OCI-M1 (cell line): ENCODE measurements at places on chromosomes 3 and 15.
A peak's percentile ranks its signal among the peaks of the same experiment; 100 is the strongest.

DNA sequence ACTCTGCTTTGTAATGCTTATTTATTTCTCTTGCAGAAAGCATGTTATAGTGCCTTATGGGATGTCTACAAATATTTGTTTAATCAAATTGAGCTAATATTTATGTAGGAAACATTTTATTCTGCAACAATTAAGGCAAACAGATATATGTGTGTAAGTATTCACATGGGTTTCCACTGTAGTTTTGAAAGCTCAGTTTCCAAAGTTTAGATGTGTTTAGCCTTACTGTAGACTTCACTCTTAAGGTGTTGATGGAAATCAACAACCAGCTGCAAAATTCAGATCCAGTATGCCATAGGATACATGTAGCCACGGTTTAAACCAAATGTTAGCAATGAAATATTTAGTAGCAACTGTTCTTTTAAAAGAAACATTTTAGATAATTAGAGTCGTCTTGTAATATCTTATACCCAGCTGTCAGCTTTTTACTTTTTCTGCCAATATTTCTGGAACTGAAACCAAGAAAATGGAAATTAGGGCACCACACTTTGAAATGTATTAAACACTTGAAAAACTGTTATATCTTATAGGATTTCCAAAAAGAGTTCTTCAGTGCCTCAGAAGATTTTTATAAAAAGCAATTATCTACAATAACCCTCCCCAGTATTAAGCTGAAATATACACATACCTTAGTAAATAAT, 18.5 kb downstream of the PIK3CA start:
- no peak for DNase-seq

DNA sequence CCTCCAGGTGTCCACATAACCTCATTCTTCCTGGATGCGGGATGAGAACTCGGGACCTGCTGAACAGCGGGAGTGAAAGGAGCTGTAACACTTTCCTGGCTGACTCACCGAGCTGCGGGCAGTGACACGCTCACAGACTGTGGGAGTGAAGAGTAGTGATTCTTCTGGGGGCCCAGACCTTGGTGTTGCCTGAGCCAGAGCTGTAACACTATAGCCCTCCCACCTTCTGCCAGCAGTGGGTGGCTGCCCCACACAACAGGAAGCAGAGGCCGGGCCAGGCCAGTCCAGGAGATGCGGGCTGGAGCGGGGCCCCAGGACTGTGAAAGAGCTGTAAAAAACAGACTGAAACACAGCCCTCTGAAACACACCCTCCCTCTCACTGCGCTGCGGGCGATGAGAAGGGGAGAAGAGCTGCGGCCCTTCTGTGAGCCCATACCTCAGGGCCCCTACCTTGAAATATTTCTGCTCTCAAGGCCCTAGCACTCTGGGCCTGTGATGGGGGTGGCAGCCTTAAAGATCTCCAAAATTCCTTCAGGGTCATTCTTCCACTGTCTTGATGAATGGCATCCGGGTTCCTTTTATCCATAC, 464.0 kb upstream of the CCDC54 start:
- DNase-seq, result no peak

DNA sequence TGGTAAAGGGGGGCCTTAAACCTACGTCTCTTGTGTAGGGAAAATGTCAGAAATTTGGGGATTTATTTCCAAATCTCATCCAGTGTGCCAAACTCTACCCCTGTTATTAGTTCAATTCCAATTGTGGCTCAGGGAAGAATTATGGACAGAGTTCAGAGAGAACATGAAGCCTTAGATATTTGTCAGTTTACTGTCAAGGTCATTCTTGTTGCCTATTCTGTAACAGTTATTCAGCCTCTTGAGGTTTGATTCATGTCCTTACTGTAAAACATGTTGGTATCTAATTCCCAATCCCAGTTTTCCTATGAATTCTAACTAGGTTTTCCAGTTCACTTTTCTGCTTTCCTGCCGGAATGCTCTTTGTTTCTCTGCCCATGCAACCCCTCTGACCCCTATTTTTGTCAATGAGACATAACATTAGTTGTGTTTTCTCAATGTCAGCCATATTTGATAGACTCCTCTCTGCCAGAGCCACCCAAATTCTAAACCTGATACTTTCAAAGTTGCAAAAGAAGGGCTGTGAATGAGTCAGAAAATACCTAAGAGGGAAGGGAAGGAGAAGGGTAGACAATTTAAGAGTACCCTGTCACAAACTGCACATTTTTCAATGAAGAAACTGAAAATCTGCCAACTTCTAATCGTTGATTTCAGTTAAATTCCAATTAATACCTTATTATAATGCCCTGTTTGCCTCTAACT, 52.4 kb downstream of the ATOSA start:
- DNase-seq, result no peak

DNA sequence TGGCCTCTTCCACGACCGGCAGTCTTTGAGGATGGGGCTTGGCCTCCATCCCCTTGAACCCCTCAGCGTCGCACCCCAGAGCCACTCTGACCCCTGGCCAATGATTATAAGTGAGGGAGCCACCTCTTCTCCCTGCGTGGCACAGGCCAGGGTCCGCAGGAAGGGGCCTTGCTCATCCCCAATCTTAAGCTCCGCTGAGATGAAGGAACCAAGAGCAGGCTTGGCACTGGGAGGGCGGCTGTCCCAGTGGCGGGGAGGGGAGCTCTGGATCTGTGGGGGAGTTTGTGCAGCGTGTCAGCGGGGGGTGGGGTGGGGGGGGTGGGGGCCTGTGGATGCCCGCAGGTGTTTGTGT, 13.8 kb upstream of the ADPGK start:
- DNase-seq, result no peak

- DNase-seq, result peak; percentile 27
Measured at GRCh38 chr3:142808103-142808917, 80.6 kb downstream of the PCOLCE2 start.

DNA sequence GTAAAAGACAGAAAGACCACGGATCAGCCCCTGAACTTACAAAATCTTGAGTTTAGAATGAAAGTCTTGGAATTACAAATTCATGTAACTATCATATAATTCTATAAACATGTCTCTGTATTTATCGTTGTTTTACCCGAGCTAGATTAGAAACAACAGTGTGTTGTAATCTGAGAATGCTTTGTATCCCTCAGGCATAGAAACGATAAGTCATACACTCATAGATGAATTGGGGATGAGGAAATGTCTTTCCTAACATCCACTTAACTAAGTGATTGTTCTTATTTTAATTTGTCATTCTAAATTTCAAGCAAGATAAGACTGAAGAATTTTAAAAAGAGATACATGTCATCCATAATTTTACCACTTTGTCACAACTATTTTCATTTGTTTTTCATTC, 165.3 kb downstream of the RYR3 start:
- DNase-seq, result no peak

DNA sequence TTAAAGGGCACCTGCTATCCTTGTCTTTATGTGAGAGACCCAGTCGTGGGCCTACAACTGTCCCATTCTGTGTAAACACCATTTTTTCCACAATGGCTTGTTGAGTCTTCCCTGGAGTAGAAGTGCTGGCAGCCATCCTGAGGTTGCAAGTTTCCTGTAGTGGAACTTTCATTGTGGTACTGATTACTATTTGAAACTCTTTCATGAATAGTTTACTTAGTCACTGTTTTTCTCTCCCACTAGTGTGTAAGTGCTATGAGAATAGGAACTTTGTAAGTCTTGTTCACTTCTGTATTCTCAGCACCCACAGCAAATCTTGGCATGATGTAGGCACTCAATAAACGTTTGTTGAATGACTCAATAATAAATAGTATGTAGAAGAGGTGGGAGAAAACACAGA, 48.6 kb downstream of the RARB start:
- DNase-seq, result no peak

- DNase-seq, result no peak
Measured at GRCh38 chr3:145224886-145225285, 936.1 kb downstream of the PLOD2 start.

DNA sequence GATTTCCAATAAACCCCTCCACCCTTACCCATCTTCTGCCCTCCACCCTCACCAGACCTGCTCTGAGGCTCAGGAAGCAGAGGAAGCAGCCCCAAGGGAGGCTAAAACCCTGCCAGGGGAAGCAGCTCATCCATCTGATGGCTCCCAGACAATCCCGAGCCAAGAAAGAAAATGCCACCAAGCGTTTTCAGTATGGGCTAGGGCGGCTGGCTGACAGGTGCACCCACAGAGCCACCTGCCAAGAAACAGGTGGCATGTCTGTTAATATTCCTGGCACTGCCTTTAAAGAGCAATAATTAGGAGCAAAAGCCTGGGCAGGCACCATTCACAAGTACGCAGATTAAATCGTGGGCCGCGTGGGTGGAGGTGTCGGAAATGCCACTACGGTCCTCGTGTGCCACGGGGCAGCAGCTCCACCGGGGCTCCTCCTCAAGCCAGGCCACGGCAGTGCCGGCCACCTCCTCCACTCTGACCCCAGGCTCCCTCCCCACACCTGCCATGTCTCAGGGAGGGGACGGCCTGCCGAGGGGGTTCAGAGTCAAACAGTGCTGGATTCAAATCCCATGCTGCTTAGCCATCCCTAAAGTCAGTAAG, 23.9 kb upstream of the GRIP2 start:
- DNase-seq, result no peak

GRCh38 chr15:42042602-42043400, 22.0 kb upstream of the PLA2G4E start:
- DNase-seq, result no peak

DNA sequence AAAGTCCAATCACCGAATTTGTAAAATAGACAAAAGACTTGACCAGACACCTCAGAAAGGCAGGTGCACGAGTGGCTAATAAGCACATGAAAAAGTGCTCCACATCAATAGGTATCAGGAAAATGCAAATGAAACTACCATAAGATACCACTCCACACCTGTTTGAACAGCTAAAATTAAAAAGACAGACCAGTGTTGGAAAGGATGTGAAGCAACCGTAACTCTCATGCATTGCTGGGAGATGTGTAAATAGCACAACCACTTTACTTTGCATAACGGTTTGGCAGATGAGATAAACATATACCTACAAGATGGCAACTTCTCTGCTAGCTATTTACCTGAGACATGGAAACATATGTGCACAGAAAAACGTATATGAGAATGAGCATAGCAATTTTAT, 56.9 kb downstream of the CADPS start:
- DNase-seq, result no peak

GRCh38 chr3:148646126-148646665, 51.5 kb upstream of the AGTR1 start:
- DNase-seq, result no peak

GRCh38 chr15:68091743-68092142, 37.6 kb downstream of the PIAS1 start:
- no peak for DNase-seq

- no peak for DNase-seq
Measured at GRCh38 chr3:119295816-119296726, 1.9 kb downstream of the ARHGAP31 start.

- DNase-seq, result no peak
Measured at GRCh38 chr15:86653344-86654197, 573.9 kb downstream of the AGBL1 start.

- DNase-seq, result no peak
Measured at GRCh38 chr15:94002041-94002440, 229.3 kb upstream of the MCTP2 start.

DNA sequence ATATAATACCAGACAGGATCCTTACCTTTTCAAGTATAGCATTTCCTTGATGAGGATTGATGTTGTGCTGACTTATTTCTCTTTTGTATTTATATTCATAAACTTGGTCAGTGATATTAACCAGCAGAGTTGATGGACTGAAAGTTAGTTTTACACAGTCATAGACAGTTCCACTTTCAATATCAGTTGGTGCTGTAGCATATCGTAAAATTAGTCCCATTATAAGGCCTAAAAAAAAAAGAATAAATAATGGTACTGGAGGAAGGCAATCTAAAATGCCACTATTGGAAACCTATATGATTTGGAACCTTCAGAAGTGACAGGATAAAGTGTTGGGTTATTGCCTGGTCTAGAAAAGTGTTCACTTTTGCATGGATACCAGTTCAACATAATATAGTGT, 16.3 kb downstream of the SLC9A9 start:
- no peak for DNase-seq

DNA sequence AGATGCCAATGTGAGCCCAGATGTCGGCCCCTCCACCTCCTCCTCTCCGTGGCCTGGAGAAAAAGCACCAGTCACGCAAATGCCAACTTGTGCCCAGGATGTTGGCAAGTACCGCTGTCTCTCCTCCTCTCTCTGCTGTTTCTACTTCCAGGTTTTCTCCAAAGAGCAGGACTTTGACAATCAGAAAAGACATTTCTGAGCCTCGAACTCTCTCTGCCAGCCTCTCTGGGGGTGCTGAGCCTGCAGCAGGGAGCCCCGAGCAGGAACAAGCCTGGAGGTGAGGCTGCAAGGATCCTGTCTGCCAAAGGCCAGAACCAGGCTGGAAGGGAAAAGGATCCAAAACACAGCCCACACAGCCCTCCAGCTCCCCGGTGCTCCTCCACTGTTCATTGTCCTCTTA, 89.7 kb downstream of the SEC22A start:
- DNase-seq, result no peak

DNA sequence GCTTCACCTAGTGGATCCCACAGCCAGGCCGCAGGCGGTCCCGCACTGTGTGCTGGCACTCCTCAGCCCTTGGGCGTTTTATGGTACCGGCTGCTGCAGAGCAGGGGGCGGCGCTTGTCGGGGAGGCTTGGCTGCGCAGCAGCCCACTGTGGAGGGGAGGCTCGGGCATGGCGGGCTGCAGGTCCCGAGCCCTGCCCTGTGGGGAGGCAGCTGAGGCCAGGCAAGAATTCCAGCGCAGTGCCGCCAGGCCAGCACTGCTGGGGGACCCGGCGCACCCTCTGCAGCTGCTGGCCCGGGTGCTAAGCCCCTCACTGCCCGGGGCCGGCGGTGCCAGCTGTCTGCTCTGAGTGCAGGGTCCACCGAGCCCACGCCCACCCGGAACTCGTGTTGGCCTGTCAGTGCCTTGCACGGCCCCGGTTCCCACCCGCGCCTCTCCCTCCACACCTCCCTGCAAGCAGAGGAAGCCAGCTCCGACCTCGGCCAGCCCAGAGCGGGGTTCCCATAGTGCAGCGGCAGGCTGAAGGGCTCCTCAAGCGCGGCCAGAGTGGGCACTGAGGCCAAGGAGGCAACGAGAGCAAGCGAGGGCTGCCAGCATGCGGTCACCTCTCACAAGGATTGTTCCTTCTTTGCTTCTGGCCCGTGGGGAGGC, 435.0 kb upstream of the ATP10A start:
- no peak for DNase-seq

- DNase-seq, result no peak
Measured at GRCh38 chr3:22907161-22907780, 295.9 kb upstream of the UBE2E2 start.

GRCh38 chr15:35712956-35713355, 167.0 kb upstream of the DPH6 start:
- DNase-seq, result no peak

DNA sequence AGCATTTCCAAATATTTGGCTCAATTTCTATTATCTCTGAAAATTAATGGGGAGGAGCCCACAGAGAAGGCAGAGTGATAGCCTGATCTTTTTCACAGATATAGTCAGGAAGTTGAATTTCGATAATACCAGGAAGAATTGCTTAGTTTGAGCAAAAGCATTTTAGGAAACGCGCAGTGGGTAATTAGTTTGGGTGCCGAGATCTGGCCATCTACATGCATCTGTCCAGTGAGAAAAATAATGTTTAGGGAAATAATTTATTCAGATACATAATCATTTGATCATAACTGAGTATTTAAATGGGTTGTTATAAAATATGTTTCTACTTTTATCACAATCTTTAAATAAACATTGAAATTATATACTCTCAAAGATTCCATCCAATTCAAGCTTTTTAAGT, 653.9 kb downstream of the RBMS3 start:
- no peak for DNase-seq

- no peak for DNase-seq
Measured at GRCh38 chr3:33171580-33171979, 47.0 kb downstream of the SUSD5 start.

GRCh38 chr3:5554245-5554747, 366.8 kb downstream of the EDEM1 start:
- DNase-seq, result peak; percentile 65
